ENCODE measurements at places on chromosomes 7 and 10.
A peak's percentile ranks its signal among the peaks of the same experiment; 100 is the strongest.

DNA sequence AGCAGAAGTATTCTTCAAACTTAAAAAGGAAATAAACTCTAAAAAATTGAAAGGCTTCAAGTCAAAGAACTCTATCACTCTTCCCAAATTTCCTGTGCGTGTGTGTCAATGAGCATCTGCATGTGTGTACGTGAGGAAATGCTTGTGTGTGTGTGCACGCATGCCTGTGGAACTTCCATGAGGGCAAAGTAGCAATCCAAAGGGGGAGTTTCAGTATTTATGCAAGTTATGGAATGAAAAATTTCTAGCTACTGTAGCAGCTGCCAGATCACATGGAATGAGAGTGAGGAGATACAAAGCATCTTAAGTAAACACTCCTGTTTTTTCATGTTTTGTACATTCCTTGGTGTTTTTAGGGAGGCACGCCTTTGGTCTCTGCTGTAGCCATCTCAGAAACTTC is 152.6 kb downstream of the RAPGEF5 start:
- DNase-seq: no peak

DNA sequence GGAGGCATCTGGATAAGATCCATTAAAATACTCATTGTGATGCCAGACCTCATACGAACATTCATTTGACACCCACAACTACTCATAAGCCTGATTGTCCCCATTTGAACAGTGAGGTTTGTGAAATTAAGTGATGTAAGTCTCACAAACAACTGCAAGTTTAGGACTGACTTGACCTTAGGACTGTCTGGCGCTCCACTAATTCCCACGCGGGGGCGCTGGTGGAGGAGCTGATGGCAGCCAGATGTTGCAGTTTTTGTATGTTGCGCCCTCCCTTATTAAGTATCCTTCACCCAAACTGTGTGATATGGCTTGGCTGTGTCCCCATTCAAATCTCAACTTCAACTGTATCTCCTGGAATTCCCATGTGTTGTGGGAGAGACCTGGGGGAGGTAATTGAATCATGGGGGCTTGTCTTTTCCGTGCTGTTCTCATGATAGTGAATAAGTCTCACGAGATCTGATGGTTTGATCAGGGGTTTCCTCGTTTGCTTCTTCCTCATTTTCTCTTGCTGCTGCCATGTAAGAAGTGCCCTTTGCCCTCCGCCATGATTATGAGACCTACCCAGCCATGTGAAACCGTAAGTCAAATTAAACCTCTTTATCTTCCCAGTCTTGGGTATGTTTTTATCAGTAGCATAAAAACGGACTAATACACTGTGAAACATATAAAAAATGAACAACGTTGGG is 20.3 kb upstream of the TIAL1 start:
- no peak for DNase-seq

DNA sequence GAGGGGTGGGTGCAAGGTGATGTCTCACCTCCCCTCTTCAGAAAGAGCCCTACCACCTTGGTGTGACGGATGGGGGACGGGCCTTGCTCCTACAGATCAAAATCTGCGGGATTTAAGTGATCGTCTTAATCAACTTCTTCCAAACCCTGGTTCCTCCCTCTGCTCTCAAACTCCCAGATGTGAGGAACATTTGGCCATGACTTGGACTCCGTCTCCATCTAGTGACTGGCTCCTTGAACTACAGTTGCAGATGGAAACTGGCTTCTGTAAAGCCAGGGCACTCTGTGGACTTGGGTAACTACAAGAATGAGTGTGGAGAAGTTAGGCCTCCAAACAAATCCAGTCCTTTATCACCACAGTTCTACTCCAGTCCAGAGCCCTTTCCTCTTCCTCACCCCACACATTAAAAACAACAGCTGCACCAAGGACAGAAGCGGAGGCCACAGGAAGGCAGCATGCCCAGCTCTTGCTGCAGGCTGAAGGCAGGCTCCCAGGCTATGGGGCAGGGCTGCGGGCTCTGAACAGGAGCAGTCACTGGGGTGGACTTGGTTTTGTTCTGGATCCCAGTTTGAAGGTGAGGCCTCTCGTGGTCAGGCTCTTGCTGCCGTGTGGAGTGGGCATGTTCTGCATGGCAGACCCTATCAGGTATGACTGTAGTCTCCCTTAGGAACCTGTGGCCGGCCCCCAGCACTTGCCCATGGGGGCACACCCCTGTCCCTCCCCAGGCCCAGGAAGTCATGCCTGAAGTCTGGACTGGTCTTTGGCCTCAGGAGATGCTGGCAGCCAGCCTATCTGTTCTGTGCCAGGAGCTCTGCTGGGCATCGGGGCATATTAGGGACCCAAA is 79.4 kb downstream of the VWC2 start:
- DNase-seq: peak; percentile 3

DNA sequence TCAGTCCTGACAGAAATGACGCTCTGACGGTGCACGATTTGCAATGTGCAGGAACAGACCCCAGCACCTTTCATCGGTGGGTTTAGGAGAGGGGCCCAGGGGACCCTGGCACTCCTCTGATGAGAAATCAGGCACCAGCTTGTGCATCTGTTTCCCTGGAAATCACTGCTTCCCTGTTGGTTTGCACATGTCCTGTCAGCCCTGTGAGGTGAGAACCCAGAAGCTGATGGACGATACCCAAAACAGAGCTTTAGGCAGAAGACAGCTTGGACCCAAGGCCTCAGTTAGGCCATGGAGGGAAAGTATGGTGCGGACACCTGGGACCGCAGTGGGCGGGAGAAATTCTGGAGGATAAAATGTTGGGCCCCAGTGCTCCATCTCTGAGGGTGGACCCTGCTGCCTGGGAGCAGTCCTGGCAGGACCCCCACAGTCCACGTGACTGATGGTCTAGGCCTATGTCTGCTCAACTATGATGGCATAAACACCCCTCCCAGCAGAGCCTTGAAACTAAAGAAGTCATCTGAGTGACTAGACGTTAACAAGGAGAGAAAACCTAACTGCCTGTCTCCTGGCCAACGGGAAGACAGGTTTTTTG is 242.8 kb downstream of the PTPRN2 start:
- no peak for DNase-seq

GRCh38 chr10:63583909-63584724 is 62.9 kb downstream of the REEP3 start:
- no peak for DNase-seq

- DNase-seq: no peak
These were observed 180.0 kb upstream of the INHBA start for GRCh38 chr7:41882745-41883420.

GRCh38 chr10:114618722-114619121 is 39.4 kb downstream of the ABLIM1 start:
- no peak for DNase-seq

- DNase-seq: peak; percentile 74
These were observed 112.7 kb upstream of the BMPER start for GRCh38 chr7:33792547-33793105.

- DNase-seq: no peak
These were observed 38.2 kb upstream of the BET1 start for GRCh38 chr7:94042381-94042780.

DNA sequence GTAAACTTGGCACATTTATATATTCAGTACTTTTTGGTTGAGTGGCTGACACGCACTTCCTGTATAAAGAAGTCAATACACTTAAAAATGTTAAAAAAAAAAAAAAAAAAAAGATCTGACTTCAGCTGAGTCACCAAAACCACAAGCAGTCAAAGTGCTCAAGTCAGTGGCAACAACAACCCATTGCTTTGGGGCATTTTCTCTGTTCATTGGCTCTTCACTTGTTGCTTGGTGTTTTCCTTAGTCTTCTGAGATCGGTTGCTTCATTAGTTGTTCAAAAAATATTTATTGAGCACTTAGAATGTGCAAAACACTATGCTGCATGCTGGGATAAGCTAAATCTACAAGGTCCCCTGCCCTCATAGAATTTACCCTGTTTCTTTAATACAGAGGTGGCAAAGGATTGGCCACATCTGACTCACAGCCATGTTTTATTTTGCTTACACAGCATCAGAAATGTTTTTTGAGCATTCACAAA is 63.7 kb downstream of the ZNRF2 start:
- no peak for DNase-seq

DNA sequence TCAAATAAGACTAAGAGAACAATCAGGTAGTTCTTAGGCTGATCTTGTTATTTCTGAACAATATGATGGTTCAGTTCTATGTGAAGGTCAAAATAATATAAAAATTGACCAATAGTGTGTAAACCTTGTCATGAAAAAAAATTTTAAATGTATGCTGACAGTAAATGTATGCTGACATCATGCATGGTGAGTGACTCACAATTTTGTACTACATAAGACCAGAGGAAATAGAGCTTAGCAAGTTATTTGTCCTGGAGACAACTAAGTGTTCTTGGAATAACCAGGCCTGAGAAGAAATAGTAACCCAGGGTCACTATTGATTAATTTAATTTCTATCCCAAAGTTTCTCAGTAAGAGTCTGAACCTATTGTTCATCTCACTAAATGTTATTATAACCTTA is 182.2 kb upstream of the PCDH15 start:
- no peak for DNase-seq

GRCh38 chr7:93981480-93981874 is 22.7 kb downstream of the BET1 start:
- no peak for DNase-seq

GRCh38 chr10:79148452-79149344 is 79.9 kb downstream of the ZMIZ1 start:
- DNase-seq: no peak

GRCh38 chr10:58435297-58435985 is 50.2 kb downstream of the TFAM start:
- DNase-seq: no peak

GRCh38 chr7:13639396-13639795 is 350.1 kb downstream of the ETV1 start:
- DNase-seq: peak; percentile 95

DNA sequence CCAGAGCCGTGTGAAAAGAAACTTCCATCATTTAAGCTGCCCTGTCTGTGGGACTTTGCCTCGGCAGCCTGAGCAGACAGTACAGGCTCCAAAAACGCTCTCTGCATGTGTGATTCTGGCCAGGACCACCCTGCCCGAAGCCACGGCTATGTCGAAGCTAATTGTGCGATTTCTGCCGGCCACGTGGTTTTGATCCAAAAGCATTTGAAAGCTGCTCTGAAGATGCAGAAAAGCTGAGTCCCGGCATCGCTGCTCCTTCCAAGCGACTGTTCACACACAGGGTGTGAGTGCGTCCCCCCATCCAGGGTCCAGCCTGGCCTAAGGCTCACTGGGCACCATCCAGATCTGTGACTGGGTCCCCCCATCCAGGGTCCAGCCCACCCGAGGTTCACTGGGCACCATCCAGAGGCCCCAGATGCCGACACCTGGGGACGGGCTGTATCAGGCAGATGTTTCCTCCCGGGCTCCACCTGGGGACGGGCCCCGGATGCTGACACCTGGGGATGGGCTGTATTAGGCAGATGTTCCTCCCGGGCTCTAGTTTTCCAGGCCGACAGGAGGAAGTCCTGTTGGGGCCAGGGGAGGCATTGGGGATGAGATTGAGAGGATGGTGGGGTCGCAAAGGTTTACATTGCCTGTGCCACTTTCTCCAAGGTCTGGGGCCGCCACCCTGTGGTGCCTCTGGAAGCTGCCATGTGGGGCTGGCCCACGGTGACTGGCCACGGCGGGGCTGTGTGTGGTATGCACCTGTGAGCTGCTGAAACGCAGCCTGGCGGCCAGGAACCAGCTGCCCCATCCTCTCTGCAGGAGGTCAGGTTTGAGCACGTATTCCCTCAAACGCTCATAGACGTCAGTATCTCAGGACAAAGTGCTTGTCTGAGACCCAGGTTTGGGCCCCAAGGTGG is 527.4 kb downstream of the DNAJB6 start:
- no peak for DNase-seq

GRCh38 chr10:95518455-95519452 is 42.4 kb downstream of the SORBS1 start:
- no peak for DNase-seq

DNA sequence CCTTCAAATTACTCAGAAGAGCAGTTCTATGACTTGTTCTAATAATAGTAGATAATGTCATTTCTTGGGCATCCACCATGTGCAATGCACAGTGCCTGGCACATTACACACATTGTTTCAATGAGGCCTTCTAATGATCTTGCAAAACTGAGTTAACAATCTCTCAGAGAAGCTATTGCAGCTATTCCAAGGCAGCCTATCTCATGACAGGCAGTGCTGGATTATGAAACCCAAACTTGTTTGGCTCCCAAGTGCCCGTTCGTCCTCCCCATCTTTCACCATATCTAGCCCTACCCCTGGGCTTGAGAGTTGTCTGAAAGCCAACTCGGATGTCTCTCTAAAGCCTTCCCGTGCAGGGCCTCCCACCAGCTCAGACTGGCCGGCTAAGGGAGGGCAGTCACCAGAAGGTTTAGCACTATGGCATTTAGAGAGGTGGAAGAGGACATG is 405.1 kb downstream of the PLXNA4 start:
- no peak for DNase-seq

DNA sequence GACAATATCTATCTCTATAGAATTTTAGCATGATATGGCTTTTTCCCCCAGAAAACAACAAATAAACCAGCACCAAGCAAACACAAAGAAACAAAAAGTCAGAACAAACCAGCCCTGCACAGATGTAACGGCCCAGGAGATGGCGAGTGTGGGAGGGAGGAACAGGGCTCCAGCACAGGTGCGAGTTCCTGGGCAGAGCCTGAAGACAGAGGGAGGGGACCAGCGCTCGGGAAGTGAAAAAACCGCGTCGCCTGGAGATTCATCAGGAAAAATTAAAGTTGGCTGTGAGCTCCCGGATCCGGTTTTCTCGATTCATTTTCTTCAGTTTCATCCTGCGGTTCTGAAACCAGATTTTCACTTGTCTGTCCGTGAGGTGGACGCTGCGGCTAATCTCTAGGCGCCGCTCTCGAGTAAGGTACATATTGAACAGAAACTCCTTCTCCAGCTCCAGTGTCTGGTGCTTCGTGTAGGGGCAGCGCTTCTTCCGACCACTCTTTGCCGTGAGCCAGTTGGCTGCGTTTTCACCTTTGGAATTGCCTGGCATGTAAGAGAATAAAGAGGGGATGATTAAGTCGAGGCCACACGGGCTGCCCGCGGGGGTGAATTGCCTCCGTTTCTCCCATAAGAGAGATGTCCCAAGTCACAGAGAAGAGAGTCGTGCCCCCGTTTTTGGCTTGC is 2.3 kb downstream of the HOXA10 start:
- DNase-seq: no peak

DNA sequence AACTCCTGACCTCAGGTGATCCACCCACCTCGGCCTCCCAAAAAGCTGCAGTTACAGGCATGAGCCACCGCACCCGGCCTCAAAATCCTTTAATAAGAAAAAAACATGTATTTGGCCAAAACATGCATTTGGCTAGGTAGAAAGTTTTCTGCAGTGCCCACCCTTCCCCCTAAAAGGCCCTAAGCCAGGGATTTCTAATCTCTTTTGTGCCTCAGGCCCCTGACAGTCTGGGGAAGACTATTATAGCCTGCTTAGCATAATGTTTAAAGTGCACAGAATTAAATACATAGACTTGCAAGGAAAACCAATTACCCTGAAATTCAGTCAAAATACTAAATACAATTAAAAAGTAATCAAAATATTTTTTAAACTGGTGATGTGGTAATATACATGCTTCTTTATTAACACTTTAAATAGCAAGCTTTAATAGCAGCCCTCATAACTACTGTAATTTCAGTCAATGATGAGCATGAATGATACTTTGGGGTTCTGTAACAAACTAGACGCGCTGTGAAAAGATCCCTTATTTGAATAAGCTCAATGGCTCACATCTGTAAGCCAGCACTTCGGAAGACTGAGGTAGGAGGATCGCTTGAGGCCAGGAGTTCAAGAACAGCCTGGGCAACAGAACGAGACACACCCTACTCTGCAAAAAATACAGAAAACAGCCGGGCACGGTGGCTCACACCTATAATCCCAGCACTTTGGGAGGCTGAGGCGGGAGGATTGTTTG is 29.9 kb downstream of the SPDYE6 start:
- DNase-seq: no peak
